ENCODE measurements at places on chromosomes 12 and 14.

GRCh38 chr12:65945457-65945856 is 121.2 kb downstream of the HMGA2 start:
- DNase-seq, result no peak

- DNase-seq, result no peak
Observed at GRCh38 chr12:116244001-116244400, 33.5 kb downstream of the MED13L start.

- no peak for DNase-seq
Observed at GRCh38 chr12:77031745-77032144, 33.6 kb downstream of the E2F7 start.

- DNase-seq, result no peak
Observed at GRCh38 chr14:20998139-20998538, 954 bp upstream of the SLC39A2 start.

DNA sequence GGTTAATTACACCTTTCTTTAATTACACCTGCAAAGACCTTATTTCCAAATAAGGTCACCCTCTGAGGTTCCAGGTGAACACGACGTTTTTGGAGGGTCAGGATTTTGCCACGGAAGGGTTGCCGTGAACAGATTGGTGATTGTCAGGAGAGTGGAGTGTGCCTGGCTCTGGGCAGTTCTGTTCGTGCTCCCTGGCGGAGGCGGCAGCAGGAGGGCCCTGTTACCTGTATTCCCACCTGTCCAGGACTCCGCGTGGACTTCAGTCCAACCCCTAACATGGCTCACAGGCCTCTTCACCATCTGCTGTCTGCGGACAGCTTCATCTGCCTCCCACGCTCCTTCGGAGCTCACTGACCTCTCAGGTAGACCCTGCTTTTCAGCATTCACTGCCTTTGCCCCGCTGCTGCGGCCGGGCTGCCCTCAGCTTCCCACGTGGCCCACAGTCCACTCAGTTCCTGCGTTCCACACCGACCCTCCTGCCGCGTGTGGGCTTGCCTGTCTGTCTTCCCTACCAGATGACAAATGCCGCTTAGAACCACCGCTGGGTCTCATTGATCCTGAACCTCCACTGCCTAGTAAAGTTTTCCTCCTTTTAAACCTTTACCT is 187.5 kb upstream of the DIO3 start:
- DNase-seq, result no peak

DNA sequence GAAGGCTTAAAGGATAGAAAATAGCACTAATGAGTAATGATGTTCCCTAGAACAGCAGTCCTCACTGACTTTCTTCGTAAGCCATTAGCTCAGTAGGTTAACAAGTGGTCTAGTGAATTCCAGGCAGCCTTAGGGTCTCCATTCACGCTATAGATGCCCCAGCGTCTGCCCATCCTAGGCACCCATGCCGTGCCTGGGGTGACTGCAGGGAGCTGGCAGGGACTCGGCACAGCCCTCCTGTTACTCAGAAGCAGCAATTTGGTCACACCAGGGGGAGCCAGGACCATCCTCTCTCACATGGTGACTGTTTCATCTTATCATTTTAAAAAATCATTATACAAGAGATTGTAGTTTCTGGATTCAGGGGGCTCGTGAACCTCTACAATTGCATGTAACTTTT is 66.0 kb upstream of the TRAF3 start:
- DNase-seq, result no peak

DNA sequence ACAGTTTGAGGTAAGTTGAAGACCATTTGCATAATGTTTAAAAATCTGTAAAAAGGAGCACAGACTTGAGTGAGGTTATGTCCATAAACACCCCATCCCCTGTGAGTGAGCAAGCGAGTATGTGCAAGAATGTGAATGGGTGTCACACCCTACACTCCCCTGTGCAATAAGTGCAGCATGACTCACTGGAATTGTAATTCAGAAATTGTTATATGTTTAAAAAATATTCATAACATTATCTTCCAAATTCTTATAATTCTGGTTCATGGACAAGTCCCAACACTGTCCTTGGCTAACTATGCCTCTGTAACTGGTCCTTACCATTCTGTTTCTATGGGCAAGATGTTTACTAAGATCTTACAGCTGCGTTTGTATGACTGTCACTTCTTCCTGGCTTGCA is 207.8 kb upstream of the FAR2 start:
- DNase-seq, result no peak

GRCh38 chr12:115388139-115388538 is 704.2 kb upstream of the TBX3 start:
- no peak for DNase-seq

DNA sequence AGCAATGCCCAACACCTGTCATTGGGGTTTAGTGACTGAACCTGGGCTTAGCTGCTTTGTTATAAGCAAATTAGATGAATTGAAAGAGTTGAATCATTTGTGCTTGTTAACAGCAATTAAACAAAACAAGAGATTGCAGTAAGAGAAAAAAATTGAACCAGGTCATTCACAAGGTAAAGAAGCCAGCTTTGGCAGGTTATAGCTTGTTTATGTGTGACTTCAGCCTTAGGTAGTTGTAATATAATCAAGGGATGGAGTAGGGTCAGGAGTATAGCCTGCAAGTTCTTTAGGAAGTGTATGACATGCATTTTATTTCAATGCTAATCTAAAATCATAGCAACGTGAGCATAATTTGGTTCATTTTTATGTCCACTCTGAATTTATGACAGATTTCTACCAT is 63.4 kb upstream of the PLEKHG3 start:
- no peak for DNase-seq

GRCh38 chr14:84520711-84521338 is 1009.1 kb upstream of the FLRT2 start:
- no peak for DNase-seq

- no peak for DNase-seq
Observed at GRCh38 chr14:87529081-87529480, 463.9 kb downstream of the GALC start.

Measured in GM04503 (cell line).